ENCODE measurements at places on chromosomes 3 and 15.
A peak's percentile ranks its signal among the peaks of the same experiment; 100 is the strongest.

GRCh38 chr15:88073391-88073691 is 183.2 kb downstream of the NTRK3 start:
- no peak for DNase-seq

DNA sequence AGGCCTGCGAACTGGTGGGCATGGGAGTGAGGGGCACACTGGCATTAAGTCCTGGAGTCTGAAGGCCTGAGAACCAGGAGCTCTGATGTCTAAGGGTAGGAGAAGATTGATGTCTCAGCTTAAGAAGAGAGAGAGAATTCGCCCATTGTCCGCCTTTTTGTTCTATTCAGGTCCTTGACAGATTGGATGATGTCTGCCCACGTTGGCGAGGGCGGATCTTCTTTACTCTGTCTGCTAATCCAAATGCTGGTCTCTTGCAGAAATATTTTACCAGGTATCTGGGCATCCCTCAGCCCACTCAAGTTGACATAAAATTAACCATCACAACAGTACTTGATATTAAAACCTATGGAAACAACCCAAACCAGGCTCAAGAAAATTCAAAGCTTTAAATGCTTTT is 44.1 kb downstream of the MAP6D1 start:
- DNase-seq: no peak

- peak; percentile 50 for DNase-seq
Observed at GRCh38 chr15:81410318-81410753, 36.3 kb upstream of the TMC3 start.

- DNase-seq: no peak
Observed at GRCh38 chr15:47523681-47524475, 193.4 kb upstream of the SEMA6D start.

DNA sequence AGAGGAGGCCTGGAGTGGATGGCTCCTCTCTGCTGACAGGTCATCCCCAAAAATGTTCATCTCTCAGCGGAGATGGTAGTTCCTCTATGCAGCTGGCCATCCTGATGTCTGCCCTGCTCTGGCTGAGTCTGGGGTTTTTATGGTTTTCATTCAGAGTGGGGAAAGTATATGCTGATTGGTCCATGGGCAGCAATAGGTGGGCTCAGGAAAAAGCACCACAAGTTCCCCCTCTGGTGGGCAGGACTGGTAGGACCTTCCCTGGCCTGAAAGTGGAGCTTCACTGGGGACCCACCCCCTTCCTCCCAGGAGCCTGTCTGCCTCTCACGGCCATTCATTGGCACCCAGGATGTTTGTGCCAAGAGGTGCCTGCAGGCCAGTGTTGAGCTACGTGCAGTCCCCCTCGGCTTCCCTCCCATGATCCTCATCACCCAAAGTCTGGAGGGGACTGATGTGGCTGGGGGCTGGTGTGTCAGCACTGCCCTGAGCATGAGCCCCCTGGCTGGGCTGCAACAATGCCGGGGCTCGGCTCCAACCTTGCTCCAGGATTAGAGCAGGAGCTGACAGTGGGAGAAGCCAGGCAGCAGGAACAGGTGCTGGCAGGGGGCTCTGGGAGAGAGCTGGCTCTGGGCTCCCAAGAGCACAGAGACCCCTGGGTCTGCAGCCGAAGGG is 13.1 kb upstream of the BLOC1S6 start:
- DNase-seq: no peak

- DNase-seq: no peak
Observed at GRCh38 chr15:23912191-23912590, 225.1 kb upstream of the NDN start.

DNA sequence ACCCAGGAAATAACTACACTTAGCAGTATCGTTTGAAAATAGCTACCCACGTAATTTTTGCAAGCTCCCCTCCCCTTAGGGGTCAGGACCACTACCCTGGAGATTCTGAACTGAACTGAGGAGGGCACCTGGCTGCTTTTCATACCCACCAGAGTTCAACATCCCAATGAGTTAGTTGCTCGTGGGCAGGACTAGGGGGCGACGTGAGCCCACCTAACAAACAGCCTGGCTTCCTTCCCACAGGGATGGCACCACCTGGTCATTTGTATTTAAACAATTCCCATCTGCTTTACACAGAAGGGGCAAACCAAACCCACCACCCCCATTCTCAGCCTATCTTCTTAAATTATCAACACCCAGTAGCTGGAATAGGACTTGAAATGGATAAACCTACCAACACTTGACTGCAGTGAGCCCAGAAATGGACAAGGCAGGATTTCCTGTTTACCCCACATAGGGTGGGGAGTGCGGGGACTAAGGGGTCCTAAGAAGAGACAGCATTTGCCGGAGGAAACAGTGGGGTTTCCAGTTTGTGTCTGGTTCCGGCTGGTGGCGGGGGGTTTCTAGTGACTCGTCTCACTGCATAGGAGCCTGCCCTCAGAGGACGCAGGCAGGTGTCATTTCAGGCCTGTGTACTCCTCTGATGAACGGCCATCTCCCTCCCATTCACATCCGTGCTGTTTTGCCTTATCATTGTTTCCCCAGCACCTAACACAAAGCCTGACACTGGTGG is 11.6 kb upstream of the VGLL4 start:
- no peak for DNase-seq

DNA sequence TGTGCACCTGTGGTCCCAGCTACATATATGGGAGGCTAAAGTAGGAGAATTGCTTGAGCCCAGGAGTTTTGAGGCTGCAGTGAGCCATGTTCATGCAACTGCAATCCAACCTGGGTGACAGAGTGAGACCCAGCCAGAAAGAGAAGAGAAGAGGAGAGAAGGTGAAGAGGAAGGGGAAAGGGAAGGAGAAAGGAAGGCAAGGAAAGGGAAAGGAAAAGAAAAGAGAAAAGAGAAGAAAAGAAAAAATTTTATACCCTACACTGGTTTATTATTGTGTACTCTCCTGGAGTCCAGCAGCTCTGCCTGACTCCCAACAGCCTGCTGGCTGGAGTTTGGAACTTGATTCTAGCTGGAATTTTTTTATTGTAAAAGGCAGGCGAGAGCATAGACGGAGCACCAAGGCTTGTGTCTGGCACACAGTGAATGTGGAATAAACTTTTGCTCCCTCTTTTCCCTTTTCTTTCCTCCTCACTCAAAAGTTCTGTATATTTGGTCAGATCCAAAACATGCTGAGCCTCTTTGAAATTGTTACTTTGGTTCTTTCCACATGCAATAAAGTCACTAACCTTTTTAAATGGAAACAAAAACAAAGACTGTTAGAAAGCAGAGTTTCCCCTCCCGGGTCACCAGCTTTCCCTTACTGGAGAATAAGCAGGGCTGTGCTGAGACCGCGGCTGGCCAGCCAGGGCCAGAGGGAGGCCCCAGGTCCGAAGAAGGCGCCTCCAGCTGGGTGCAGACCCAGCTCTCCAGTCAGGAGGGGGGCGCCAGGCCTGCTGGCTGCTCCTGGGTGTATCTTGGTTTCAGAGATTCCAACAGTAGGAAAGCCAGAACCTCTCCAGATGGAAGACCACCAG is 9.9 kb downstream of the THSD4 start:
- no peak for DNase-seq

DNA sequence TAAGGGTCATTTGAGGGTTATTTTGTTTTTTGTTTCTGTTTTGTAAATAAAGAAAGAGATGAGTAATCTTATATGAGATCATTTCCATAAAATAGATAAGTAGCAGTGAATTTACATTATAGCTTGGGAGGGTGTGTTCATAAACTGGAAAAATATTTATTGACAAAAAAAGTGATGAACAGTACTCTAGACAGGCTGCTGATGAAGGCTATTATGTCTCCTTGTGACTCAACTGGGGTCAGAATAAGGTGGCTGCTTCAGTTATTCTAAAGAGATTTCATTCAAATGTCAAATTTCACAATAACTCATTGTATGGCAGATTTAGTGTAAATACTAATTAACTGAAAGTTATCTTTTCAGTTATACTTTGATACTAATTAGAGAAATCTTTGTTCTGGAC is 251.1 kb upstream of the CMC1 start:
- no peak for DNase-seq

- no peak for DNase-seq
Observed at GRCh38 chr3:42257007-42257406, 9.0 kb downstream of the CCK start.

DNA sequence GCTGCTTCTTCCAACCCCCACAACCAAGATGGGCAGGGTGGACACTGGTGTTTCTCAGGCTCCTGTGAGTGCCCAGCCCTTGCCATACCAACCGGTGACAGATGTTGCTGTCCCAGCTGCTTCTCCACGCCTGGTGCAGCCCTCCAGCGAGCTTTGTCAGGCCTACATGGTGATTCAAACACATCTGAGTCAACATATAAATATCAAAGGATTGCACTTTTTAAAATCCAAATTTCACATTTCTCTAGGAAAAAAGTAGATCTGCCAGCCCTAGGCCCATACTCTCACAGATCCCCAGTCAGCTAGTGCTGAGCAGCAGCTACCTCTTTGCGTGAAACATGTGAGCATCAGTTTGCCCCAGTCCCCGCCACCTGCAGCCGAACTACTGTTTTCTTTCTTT is 52.7 kb downstream of the RPN1 start:
- no peak for DNase-seq

GRCh38 chr3:51794206-51794605 is 15.2 kb upstream of the IQCF6 start:
- no peak for DNase-seq

- no peak for DNase-seq
Observed at GRCh38 chr3:42088803-42089530, 2.2 kb upstream of the TRAK1 start.

DNA sequence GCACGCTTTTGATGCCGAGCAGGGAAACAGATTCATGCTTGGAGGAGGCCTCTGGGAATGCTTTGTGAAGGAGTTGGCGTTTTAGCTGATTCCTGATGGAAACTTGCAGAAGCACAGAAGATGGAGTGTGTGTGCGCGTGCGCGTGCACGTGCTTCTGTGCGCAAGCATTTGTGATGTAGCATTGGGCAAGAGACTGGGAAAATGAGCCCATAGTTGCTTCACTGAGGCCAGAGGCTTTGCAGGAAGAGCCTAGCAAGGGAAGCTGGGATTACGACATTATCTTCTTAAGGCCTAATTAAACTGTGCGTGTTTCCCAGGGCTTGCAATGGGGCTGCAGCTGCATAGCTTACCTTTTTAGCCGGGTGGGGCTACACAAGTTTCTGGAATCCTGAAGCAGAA is 18.1 kb upstream of the AGBL1 start:
- DNase-seq: no peak

- no peak for DNase-seq
Observed at GRCh38 chr15:25426896-25427610, 11.8 kb downstream of the UBE3A start.

GRCh38 chr15:28932361-28932760 is 46.6 kb downstream of the APBA2 start:
- DNase-seq: no peak

- DNase-seq: no peak
Observed at GRCh38 chr3:143810953-143811265, 37.4 kb downstream of the SLC9A9 start.

DNA sequence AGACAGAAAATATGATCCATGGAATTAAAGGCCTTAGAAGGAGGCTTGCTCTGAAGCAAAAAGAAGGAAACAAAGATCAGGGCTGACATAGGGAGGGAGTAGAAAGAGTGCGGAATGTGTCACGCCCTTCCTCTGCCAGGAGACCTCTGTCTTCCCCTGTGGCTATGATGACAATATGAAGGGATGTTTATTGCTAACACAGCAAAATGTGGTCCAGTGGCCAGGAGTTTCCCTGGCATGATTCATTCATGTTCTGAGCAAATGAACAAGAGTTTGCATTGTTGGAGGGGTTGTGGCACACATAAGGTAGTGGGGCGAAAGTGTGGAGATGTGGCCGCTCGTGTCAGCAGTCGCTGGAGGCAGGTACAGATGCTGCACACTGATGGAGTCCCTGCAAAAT is 169.4 kb downstream of the SHQ1 start:
- DNase-seq: no peak

GRCh38 chr3:195020921-195021320 is 250.0 kb downstream of the XXYLT1 start:
- no peak for DNase-seq

DNA sequence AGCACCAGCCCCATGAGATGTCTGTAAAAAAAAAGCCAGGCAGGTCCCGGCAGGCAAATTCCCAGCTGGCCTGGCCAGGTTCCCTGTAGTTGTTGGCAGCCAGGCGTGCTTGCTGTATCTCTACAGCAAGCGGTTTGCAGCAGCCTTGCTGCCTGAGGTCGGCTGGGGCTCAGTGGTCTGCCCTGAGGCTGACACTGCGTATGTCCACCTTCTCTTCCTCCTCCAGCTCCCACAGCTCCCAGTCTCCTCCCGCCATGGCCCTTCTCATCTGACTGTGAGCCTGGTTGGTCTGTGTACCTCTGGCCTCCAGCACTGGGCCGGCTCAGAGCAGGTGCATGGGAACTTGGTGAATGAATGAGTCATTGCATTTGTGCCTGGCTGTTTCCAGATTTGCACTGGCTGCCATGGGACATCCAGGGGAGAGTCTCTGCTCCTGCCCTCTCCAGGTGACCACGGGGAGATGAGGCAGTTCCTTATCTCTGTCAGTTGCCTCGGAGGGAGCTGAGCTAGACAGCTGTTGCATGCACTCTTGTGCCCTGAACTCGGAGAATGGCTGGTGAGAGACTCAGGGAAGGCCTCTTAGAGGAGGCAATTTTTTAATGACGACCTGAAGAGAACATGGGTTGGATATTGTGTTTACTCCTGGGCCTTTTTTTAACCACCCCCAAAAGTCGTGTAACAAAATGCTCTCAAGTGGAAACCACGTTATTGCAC is 43.0 kb downstream of the SPSB4 start:
- no peak for DNase-seq

DNA sequence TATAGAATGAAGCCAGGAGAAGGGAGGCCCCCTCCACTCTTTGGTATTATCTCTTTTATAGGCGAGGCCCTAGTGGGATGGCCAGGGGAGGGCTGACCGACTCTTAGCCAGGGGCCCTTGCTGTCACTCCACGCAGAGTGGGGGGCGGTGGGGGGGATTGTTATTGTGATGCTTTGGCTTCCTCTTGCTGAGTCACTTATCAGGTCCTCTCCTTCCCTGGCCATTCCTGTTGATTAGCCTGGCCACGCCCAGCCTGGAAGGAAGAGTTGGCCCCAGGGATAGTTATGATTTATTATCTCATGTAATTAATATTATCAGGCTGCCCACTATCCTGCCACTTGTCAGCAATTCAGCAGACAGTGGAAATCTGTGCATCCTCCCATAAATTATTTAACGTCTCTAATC is 25.5 kb upstream of the SKOR1 start:
- DNase-seq: no peak

DNA sequence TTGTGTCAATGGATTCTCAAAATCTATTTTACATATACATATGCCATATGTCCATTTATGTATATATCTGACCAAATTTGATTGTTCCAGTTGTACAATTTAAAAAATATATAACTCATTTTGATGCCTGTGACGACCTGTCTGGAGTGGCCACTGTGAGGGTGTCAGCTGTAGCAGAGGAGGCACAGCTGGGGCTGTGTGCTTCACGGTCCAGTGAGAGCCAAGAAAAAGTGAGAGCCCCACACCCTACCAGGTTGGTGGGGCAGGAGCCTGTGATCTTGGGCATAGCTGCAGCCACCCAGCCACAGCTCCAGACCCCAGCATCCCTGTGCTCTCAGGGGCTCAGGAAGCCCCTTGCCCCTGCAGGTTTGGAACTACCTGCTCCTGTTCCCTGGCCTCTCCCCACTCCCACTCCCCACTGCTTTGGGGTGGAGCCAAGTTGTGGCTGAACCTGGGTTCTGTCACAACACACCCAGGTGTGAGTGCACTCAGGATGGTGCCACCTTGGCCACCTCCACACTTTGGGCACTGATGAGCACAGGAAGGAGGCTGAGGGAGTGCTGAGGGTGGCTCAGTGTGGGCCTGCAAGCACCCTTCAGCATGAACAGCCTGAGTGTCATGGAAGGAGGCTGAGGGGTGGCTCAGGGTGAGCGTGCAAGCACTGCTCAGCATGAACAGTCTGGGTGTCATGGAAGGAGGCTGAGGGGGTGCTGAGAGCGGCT is 161.1 kb upstream of the ROBO1 start:
- no peak for DNase-seq

GRCh38 chr15:60905587-60905986 is 323.5 kb downstream of the RORA start:
- no peak for DNase-seq

All from NCI-H2081 treated with DMSO at 0.1 percent for 48 hours (cell line).